Inflammatory macrophage treated with lipopolysaccharide for 4 hours (primary cell): ENCODE measurements at places on chromosomes 5 and 9.

DNA sequence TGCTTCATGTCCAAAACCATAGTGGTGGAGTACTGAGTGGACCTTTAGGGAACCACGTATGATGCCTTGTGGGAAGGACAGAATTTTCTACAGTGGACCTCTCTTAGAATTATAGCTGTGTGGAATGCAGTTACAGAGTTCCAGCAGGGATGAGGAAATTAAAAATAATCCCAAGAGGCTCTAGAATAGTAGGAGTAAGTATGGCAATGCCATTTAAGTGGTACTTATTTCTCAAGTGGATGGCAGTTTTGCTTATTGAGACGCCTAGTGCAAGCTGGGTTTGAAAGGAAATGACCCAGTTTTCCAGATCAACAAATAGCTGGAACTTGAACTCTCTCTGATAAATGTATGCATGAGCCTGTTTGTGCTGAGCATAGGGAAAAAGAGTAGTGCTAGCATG lies 431.6 kb downstream of the PRR16 start:
- no peak for DNase-seq

DNA sequence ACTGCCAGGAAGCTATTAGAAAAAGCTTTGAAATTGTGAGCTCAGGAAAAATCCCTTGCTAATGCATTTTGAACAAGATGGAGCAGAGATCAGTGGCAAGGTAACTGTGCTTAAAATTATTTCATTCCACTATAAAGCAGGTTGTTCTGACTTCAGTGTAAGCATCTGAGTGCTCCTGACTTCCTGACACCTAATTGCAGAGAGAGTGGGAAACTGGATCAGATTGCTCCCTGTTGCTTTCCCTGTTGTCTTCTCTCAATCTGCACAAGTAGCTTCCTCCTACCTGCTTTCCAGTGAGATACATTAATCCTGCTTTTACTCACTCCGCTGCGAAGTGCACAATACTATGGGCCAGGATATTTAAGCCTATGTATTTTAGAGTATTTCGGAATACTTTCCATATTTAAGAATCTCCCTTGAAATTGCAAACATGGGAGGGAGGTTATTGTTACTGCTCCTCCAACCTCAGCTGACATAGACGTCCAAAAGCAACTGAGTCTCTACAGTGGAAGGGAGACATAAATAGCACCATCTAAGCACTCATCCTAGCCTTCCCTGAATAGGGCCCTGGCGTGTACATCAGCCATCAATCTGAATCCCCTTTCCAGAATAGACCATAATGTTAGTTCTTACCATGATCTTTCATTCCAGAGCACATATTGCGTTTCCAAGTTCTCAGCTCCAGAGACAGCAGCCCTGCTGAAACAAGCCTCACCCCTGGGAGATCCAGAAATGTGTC lies 178.8 kb downstream of the PAM start:
- no peak for DNase-seq

DNA sequence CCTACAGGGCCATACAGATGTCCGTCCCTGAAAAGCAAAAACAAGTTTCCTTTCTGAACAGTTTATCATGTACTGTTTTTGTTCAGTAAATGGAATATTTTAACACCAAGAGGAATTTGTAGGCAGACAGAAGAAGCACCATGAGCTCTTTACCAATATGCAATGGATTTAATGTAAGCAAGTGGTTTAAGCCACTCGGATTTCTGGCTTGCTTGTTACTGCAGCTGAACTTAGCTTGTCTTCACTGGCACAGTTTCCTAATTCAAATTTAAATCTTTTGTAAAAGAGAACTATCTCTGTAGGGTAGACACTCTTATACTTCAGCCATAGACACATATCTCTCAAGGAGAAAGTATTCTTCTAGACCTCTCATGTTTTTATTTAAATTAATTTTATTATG lies 12.7 kb upstream of the EBF1 start:
- DNase-seq, result no peak

- DNase-seq, result peak; percentile 48
These were observed 70.6 kb downstream of the IQGAP2 start for GRCh38 chr5:76473661-76474060.

DNA sequence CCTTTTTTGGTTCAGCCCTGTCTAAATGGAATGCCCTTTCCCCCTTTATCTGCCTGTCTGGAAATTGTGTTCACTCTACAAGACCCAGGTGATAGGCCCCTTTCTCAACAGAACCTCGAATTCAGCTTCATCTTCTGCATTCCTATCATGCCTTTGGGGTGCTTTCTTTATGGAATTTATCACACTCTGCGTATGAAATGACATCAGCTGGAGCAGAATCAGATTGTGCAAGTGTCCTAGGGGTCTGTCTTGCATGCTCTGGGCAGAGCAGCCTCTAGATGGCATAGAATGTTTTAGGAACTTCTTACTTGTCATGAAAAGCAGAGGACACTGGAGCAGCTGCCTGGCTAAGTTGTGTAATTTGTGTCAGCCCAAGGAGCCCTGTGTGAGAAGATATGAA lies 84.9 kb downstream of the ISL1 start:
- DNase-seq, result no peak

- no peak for DNase-seq
These were observed 192.7 kb upstream of the SGCD start for GRCh38 chr5:156134216-156134615.

- no peak for DNase-seq
These were observed 123.4 kb downstream of the BASP1 start for GRCh38 chr5:17340819-17341218.

- DNase-seq, result peak; percentile 71
These were observed 20.5 kb upstream of the PDCD1LG2 start for GRCh38 chr9:5489630-5490490.

- peak; percentile 50 for DNase-seq
These were observed 6.3 kb downstream of the SLC12A7 start for GRCh38 chr5:1105350-1106265.

- DNase-seq, result no peak
These were observed 54.0 kb upstream of the ALDH1B1 start for GRCh38 chr9:38338342-38339018.

- DNase-seq, result no peak
These were observed 173.3 kb downstream of the RMI1 start for GRCh38 chr9:84153885-84154284.

GRCh38 chr5:74510476-74511075 lies 130.0 kb downstream of the ENC1 start:
- no peak for DNase-seq

- DNase-seq, result no peak
These were observed 7.7 kb upstream of the NPM1 start for GRCh38 chr5:171379961-171380360.

GRCh38 chr9:117415358-117415914 lies 579 bp upstream of the ASTN2 start:
- no peak for DNase-seq

GRCh38 chr5:82537687-82538306 lies 259.6 kb upstream of the RPS23 start:
- DNase-seq, result no peak

- no peak for DNase-seq
These were observed 253.1 kb downstream of the PDE4D start for GRCh38 chr5:59640411-59640810.

- DNase-seq, result peak; percentile 80
These were observed 4.9 kb upstream of the LHX2 start for GRCh38 chr9:124006448-124007361.

DNA sequence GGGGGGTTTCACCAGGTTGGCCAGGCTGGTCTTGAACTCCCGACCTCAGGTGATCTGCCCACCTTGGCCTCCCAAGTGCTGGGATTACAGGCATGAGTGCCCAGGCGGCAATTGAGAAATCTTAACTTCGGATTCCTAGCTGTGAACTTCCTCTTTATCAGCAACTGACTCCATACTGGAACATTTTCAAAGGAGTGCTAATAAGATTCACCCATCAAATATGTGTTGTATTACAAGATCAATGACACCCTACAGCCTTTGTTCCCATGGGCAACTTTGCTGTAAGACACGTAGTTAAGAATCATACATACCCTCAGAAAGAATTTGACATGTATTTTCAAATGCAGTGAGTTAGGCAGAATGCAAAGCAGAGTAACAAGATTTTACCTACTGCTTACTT lies 23.1 kb upstream of the ACOT12 start:
- no peak for DNase-seq

DNA sequence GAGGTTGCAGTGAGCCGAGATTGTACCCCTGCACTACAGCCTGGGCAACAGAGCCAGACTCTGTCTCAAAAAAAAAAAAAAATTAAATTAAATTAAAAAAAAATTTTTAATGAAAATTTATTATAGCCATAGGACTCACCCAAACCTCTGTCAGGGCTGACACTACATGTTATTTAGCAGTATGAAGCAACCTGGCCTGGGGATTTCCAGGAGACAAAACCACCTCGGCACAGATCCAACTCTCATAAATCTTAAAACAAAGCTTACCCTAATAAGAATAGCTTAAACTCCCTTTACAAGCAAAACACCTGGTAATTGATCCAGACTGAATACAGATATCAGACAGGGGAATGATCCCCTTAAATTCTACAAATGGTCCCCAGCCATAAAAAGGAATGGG lies 38.4 kb downstream of the PPP1R2B start:
- DNase-seq, result no peak

- DNase-seq, result no peak
These were observed 8.4 kb downstream of the NOTCH1 start for GRCh38 chr9:136537411-136537810.

DNA sequence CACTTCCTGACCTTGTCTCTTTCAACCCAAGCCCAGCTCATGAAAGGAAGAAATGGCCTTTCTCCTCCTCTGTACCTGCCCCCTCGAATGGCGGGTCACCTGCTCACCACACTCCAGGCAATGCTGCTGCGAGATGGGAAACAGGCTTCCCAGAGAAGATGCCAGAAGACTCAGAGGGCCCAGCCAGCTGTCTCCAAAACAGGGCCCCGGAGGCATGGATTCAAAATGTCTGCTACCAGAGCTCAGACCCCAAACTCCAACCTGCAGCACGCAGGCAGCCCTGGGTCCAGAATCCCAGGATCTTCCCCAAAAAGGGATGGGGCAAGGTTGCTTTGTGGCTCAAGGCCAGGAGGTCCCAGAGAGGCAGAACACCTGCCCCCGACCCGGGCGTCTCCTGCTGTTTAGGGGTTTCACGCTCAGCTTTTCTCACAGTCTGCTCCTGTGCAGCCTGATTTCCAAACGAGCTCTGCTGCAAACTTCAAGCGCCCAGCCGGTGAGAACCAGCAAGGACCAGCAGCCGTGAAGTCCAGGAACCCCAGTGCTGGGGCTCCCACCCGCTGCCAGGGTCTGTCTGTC lies 42.5 kb downstream of the VAV2 start:
- DNase-seq, result no peak

- DNase-seq, result no peak
These were observed 3.9 kb downstream of the TYRP1 start for GRCh38 chr9:12696931-12697622.

DNA sequence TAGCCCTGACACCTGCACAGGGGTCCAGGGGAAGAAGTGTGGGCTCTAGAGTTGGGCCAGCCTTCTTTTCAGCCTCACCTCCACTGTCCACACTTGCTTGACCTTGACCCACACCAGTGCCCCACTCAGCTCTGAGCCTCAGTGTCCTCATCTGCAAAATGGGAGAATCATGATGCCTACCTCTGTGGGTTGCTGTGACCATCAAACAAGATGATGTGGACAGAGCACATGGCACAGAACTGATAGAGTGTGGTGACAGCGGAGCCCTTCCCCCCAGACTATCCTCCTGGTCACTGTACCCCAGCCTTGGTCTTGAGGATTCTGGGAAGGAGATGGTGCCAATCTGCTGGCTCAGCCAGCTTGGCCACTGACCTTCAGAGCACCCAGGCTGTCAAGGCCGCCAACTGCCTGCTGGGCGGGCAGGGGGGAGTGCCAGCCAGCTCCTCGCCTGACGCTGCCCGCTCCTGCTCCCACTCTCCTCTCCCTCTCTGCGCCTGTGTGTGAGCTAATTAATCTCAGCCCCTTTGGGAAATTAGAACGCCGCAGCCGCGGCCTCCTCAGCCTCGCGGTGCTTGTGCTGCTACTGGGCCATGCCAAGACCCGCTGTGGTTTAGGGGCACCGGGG lies 16.7 kb downstream of the CXXC5 start:
- no peak for DNase-seq

DNA sequence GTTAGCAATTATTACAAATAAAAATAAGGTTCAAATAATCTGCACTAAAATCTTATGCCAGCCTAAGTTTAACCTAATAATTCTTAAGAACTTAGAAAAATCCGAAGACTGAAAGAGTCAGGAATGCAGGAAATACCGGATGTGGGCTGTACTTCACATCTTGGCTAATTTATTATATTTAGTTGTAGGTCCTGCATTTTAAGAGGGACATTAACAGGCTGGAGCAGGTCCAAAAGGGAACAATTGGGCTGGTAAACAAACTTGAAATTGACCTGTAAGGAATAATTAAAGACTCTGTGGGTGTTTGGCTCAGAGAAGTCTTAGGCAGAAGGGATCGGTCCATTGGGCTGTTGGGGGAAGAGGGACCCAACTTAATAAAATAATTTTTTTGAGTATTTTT lies 18.4 kb downstream of the GLRA1 start:
- DNase-seq, result no peak

DNA sequence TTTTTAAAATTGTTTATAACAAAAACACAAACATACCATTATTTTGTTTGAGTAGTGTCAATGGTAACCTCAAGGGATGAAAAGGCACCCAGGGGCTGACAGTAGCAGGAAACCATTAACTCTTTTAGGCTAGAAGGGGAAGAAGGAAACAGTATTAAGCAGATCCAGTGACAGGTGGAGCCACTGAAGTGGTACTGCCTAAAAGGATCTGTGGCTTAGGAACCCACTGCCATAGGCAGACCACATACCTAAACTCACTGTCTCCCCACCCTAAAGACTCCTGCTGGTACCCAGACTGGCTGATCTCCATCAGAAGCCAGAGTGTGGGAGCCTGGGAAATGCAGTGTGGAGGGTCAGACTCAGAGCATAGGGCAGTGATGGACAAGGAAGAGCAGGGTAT lies 13.5 kb downstream of the RLN1 start:
- no peak for DNase-seq

DNA sequence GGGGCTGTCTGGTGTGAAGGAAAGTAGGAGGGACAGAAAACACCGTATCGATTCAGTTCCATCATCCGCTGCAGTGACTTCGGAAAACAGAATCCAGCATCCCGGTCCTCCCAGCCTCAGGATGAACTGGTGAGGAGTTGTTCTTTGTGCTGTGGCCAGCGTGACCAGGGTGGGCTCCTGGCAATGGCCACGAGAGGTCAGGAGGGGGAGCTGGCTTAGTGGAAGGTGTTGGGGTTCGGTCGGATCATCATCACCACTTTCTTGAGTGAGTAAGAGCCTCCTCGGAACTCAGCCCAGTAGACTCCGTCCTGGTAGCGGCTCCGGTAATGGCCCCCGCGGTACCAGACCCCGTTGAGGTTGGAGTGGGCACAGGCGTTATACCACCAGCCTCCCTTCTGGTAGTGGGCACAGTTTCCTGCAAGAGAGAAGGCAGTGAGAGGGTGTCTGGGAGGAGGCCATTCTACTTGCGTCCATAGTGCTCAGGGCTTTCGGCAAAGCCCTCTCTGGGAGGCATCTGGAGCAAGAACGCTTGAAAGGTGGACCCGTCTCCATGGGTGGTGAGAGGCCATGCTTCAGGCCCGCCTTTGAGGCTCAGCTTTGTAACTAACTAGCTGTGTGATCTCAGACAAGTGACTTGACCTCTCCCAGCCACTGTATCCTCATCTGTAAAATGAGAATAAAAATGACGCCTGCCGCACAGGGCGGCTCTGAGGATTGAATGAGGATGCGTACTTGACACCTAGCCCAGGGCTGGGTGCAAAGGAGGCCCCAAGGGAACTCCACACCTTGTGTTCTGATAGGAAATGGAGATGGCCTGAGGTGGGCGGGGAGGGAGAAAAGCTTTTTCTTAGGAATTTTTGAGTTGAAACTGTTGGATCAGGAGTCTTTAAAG lies 33.5 kb downstream of the ANGPTL2 start:
- DNase-seq, result no peak
